Peyer's patch (tissue), 4 donors: ENCODE measurements at places on chromosomes 5 and 9. TPM values are rescaled to one million over a fixed set of nuclear protein-coding genes. Genes with fewer than 3 reads are reported as not detected.

DNA sequence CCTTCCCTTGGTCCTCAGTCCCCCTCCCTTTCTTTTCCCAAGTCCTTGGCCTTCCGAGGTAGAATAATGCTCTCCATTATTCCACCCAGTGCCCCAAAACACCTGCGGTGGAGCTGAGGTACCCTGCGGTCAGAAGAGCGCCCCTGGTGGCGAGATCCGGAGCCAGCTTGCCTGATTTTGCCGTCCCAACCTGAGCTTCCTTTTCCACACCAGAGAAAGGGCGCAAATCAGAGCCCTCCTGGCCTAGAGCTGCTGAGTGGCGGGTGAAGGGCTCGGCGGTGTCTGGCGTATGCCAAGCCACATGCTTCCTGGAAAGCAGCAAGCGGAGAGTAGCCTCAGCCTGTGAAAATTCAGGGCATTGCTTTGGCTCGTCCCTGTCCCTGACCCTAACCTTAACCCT is 21.1 kb upstream of the CARTPT start:
- DNase-seq = no peak
- H3K27me3 ChIP-seq = no peaks in the 10 kb centered on the region
- no peak overlapping the region for H3K27ac ChIP-seq
- no peak overlapping the region for H3K4me3 ChIP-seq
- H3K36me3 ChIP-seq = no peaks in the 10 kb centered on the region

DNA sequence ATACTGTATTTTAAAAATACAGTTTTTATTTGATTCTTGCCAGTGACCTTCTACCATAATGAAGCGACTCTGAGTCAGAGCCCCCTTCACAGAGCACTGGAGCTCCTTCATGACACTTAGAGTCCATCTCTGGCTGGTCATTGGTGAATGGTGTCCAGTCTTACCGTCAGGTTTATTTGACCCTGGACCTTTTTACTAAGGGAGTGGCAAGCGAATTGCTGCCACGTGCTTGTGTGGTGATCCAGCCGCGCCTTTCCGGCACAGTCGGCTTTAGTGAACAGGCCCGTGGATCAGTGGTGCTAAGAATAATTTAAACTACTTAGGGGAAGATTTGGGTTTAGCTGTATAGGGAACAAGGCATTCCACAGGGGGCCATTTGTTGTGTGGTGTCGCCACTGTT is 48.5 kb downstream of the PRRC2B start:
- DNase-seq = no peak
- H3K36me3 ChIP-seq = no peaks in the 10 kb centered on the region
- H3K4me3 ChIP-seq = no peak overlapping the region
- H3K27ac ChIP-seq = no peak overlapping the region

DNA sequence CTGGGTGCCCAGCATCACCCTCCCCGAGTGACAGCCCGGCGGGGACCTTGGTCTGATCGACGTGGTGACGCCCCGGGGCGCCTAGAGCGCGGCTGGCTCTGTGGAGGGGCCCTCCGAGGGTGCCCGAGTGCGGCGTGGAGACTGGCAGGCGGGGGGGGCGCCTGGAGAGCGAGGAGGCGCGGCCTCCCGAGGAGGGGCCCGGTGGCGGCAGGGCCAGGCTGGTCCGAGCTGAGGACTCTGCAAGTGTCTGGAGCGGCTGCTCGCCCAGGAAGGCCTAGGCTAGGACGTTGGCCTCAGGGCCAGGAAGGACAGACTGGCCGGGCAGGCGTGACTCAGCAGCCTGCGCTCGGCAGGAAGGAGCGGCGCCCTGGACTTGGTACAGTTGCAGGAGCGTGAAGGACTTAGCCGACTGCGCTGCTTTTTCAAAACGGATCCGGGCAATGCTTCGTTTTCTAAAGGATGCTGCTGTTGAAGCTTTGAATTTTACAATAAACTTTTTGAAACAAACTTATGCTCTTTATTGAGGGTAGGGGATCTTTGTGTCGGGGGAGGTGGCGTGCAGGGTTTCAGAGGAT is 1.3 kb downstream of the GADD45G start:
- H3K4me3 ChIP-seq = peak overlapping the region; percentile 66
- DNase-seq = peak; percentile 91
- no peaks in the 10 kb centered on the region for H3K4me1 ChIP-seq

GRCh38 chr5:135657536-135658305 is 78.9 kb upstream of the CXCL14 start:
- H3K27me3 ChIP-seq = no peaks in the 10 kb centered on the region
- no peaks in the 10 kb centered on the region for H3K36me3 ChIP-seq
- H3K4me1 ChIP-seq = no peaks in the 10 kb centered on the region
- H3K27ac ChIP-seq = no peak overlapping the region
- no peak for DNase-seq
- H3K4me3 ChIP-seq = no peak overlapping the region

DNA sequence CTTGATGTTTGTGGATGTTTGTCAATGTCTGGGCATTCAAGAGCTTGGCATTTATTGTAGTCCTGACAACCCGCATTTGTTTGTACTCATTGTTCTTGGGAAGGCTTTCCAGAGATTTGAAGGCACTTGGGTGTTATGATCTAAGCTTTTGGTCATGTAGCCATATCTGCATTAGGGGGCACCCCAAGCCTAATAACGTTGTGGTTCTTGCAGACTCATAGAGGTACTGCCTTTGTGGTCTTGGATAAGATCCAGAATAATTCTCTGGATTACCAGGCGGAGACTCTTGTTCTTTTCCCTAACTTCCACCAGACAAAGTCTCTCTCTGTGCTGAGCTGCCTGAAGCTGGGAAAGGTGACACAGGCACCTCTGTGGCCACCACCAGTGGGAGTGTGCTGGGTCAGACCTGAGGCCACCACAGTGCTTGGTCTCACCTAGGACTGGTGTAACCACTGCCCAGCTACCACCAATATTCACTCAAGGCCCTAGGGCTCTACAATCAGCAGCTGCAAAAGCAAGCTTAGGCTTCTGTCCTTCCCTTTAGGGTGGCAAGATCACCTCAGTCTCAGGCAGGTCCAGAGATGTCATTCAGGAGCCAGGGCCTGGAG is 144.4 kb upstream of the TAS2R1 start:
- no peak for DNase-seq
- no peaks in the 10 kb centered on the region for H3K36me3 ChIP-seq
- H3K27me3 ChIP-seq = no peaks in the 10 kb centered on the region
- H3K4me3 ChIP-seq = no peak overlapping the region
- no peaks in the 10 kb centered on the region for H3K4me1 ChIP-seq

GRCh38 chr9:93477397-93477796 is 24.0 kb upstream of the FAM120AOS start:
- H3K4me1 ChIP-seq = no peaks in the 10 kb centered on the region
- H3K4me3 ChIP-seq = no peak overlapping the region
- DNase-seq = no peak
- no peak overlapping the region for H3K27ac ChIP-seq

DNA sequence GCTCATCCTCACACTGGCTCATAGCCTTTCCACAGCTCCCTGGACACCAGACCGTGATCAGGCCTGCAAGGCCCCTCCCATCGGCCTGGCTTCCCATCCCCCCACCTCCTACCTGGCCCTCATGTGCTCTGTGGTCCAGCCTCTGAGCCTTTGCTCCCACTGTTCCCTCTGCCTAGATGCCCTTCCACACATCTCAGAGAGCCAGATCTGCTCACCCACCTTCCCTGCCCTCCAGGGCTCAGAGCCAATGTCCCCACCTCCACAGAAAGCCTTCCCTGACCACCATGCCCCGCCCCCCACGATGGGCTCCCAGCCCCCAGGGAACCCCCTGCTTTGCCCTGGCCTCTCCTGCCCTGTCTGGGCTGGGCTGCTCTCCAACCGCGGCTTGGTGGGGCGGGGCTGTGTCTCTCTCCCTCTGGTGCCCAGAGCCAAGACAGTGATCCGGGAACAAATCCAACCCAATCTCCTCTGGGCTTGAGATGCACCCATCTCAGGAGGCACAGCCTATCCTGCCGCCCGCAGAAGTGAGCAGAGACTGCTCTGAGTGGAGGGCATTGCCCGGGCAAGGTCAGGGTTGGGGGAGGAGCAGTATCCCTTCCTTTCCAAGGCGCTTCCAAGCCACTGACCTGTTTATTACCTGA is 1.6 kb downstream of the NINJ1 start:
- no peaks in the 10 kb centered on the region for H3K27me3 ChIP-seq
- no peaks in the 10 kb centered on the region for H3K36me3 ChIP-seq
- H3K4me1 ChIP-seq = peaks cover 78% of the 10 kb centered on the region
- DNase-seq = no peak

DNA sequence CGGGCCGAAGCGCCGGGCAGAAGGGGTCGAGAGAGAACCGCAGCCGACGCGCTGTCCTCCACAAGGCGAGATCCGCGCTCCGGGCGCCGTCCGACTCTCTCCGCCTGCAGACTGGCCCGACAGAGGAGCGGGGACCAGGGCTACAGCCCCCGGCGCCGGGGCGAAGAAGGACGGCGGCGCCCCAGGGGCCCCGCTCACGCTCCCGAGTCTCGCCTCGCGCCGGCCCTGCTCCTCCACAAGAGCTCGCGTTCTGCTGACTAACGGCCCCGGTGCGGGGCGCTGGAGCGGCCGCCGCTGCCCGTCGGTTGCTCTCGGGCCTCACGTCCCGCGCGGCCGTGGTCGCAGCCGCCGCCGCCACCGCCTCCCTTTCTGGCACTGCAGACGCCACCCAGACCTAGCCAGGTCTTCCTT is 338 bp downstream of the ABHD17B start:
- H3K27me3 ChIP-seq = no peaks in the 10 kb centered on the region
- H3K4me3 ChIP-seq = peak overlapping the region; percentile 98
- no peak for DNase-seq
- peak overlapping the region; percentile 95 for H3K27ac ChIP-seq
- no peaks in the 10 kb centered on the region for H3K36me3 ChIP-seq
- peaks cover 13% of the 10 kb centered on the region for H3K4me1 ChIP-seq

The ZNF169 gene
- total RNA-seq = 34.7 TPM

GRCh38 chr9:130073373-130073772 is 19.7 kb downstream of the GPR107 start:
- no peaks in the 10 kb centered on the region for H3K27me3 ChIP-seq
- peaks cover 27% of the 10 kb centered on the region for H3K36me3 ChIP-seq
- H3K4me3 ChIP-seq = no peak overlapping the region

The IFNB1 gene
- not detected for total RNA-seq

- no peaks in the 10 kb centered on the region for H3K27me3 ChIP-seq
- no peak for DNase-seq
- no peaks in the 10 kb centered on the region for H3K4me1 ChIP-seq
- H3K27ac ChIP-seq = no peak overlapping the region
These were observed 119.7 kb downstream of the CHSY3 start for GRCh38 chr5:130024006-130024405.

DNA sequence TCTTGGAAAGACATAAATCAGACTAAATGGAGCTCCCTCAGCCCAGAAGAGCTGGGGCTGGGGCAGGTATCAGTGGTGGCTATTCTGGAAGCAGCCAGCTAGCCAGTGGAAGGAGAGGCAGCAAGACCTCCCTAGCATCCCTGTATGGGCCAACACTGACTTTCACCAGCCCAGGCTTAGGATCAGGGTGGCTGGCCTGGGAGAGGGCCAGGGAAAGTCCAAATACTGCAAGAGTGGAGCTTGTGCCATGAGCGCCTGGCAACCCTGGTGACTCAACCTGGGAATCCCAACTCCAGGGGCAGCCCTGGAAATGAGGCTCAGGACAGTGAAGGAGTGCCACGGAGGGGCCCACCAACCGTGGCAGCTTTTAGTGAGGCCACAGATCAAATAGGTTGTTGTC is 7.6 kb upstream of the IRF1 start:
- H3K36me3 ChIP-seq = no peaks in the 10 kb centered on the region
- H3K27ac ChIP-seq = peak overlapping the region; percentile 96
- no peak for DNase-seq
- H3K4me1 ChIP-seq = peaks cover 19% of the 10 kb centered on the region

- H3K4me1 ChIP-seq = no peaks in the 10 kb centered on the region
- no peak overlapping the region for H3K27ac ChIP-seq
- H3K36me3 ChIP-seq = no peaks in the 10 kb centered on the region
These were observed 23.0 kb downstream of the GLIS3 start for GRCh38 chr9:4276856-4277255.

The HMCN2 gene
- 61.7 TPM for total RNA-seq

DNA sequence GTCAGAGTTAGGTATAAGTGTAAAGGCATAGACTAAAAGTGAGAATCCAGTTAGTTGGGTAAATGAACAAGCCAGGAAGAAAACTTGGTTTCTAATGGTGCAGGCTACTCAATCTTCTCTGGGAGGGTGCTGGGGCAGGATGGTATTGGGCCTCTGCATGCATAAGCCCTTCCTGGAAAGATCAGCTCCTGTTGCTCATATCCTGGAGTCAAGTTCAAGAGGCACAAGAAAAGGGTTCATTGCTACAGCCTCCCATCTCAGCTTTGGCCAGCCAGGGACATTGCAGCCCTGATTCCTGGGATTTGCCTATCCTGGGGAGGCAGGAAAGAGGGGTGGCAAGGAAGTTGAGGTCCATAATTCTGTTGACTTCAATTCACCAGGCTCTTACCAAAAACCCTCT is 40.7 kb upstream of the ATP6V1G1 start:
- H3K4me1 ChIP-seq = no peaks in the 10 kb centered on the region
- DNase-seq = no peak
- H3K4me3 ChIP-seq = no peak overlapping the region
- no peak overlapping the region for H3K27ac ChIP-seq
- H3K27me3 ChIP-seq = no peaks in the 10 kb centered on the region

The SYNPO gene
- 63.2 TPM for total RNA-seq

DNA sequence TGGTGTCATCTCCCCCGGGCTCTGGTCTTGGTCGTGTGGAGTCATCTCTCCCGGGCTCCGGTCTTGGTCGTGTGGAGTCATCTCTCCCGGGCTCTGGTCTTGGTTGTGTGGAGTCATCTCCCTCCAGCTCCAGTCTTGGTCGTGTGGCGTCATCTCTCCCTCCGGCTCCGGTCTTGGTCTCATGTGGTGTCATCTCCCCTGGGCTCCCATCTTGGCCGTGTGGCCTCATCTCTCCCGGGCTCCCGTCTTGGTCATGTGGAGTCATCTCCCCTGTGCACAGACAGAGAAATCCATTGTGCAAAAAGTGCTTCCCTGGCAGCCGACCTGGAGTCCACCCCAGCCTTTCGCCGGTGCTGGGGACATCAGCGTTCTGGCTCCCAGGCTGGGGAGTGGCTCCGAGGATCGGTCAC is 91.1 kb upstream of the CACNA1B start:
- no peaks in the 10 kb centered on the region for H3K27me3 ChIP-seq
- H3K4me3 ChIP-seq = no peak overlapping the region
- H3K27ac ChIP-seq = no peak overlapping the region
- no peaks in the 10 kb centered on the region for H3K4me1 ChIP-seq
- DNase-seq = no peak

The NMUR2 gene
- total RNA-seq = not detected

DNA sequence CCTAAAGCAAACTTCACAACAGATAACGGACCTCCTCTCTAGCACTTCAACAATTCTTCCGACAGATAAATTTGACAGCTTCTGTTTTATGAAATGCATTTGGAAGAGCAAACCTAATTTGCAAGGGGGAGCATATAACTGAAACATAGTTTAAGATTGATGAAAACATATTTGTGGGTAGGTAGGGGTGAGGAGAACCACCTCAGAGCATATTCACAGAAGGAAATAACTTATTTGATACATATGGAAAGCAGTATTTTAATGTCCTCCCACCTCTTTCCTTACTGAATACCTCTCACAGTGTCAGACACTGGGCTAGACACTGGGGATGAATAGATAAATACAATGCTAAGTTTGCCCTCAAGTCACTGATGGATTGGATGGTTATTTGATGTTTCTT is 384.8 kb downstream of the MAT2B start:
- H3K4me1 ChIP-seq = no peaks in the 10 kb centered on the region
- no peak overlapping the region for H3K27ac ChIP-seq
- no peaks in the 10 kb centered on the region for H3K36me3 ChIP-seq
- no peaks in the 10 kb centered on the region for H3K27me3 ChIP-seq
- no peak overlapping the region for H3K4me3 ChIP-seq
- no peak for DNase-seq

GRCh38 chr9:128143525-128144238 is 5.6 kb upstream of the LCN2 start:
- no peak overlapping the region for H3K4me3 ChIP-seq
- H3K36me3 ChIP-seq = no peaks in the 10 kb centered on the region
- no peaks in the 10 kb centered on the region for H3K27me3 ChIP-seq

The ANKRD31 gene
- 0.19 TPM for total RNA-seq
